Natural killer cell (primary cell): ENCODE measurements at places on chromosomes 5 and 9. TPM values are rescaled to one million over a fixed set of nuclear protein-coding genes. Genes with fewer than 3 reads are reported as not detected.

Gene FREM1
- total RNA-seq: 0.05 TPM

Gene TLR4
- total RNA-seq: 2.2 TPM

DNA sequence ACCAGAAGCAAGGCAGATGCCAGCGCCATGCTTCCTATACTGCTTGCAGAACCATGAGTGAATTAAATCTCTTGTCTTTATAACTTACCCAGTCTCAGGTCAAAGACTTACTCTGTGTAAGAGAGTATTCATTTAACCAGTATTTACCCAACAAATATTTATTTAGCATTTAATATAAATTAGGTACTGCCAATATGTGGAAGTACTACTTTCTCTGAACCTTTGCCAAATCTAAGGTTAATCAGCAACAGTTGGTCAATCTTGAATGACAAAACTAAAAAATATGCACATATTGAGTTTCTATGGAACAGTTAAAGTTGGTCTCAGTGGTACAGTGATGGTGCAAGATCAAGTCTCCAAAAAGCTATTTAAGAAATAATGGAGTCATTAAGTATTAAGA, 155.9 kb upstream of the CCNG1 start:
- no peak overlapping the region for H3K4me3 ChIP-seq
- no peaks in the 10 kb centered on the region for H3K27me3 ChIP-seq
- no peaks in the 10 kb centered on the region for H3K36me3 ChIP-seq
- H3K4me1 ChIP-seq: no peaks in the 10 kb centered on the region

- H3K27ac ChIP-seq: no peak overlapping the region
- H3K36me3 ChIP-seq: no peaks in the 10 kb centered on the region
- H3K4me1 ChIP-seq: no peaks in the 10 kb centered on the region
- no peak for DNase-seq
- H3K27me3 ChIP-seq: peaks cover 4% of the 10 kb centered on the region
Observed at GRCh38 chr5:102716017-102716416, 39.1 kb upstream of the PAM start.

GRCh38 chr9:98359569-98359968, 104.1 kb upstream of the TBC1D2 start:
- no peaks in the 10 kb centered on the region for H3K27me3 ChIP-seq
- H3K4me1 ChIP-seq: no peaks in the 10 kb centered on the region
- H3K4me3 ChIP-seq: no peak overlapping the region
- H3K36me3 ChIP-seq: no peaks in the 10 kb centered on the region
- H3K27ac ChIP-seq: no peak overlapping the region
- no peak for DNase-seq

DNA sequence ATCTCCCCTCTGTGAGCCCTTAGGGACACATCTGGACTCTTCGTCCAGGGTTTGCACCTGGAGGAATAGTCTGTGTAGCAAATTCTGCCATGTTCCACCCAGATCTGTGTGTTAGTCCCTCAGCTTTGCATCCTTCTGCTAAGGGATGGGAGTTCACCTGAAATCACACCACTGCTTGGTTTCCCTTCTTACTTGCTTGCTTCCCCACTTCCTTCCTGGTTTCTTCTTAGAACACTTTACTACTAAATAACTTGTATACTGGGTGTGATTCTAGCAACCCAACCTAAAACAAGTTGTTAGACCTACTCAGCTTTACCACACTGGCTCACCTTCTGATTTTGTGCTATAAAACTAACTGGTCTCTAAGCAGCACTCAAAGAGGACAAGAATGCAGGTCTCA, 202.6 kb upstream of the MAP3K1 start:
- H3K27me3 ChIP-seq: no peaks in the 10 kb centered on the region
- H3K4me1 ChIP-seq: peaks cover 31% of the 10 kb centered on the region
- H3K27ac ChIP-seq: peak overlapping the region; percentile 3
- no peak for DNase-seq
- no peak overlapping the region for H3K4me3 ChIP-seq
- no peaks in the 10 kb centered on the region for H3K36me3 ChIP-seq

DNA sequence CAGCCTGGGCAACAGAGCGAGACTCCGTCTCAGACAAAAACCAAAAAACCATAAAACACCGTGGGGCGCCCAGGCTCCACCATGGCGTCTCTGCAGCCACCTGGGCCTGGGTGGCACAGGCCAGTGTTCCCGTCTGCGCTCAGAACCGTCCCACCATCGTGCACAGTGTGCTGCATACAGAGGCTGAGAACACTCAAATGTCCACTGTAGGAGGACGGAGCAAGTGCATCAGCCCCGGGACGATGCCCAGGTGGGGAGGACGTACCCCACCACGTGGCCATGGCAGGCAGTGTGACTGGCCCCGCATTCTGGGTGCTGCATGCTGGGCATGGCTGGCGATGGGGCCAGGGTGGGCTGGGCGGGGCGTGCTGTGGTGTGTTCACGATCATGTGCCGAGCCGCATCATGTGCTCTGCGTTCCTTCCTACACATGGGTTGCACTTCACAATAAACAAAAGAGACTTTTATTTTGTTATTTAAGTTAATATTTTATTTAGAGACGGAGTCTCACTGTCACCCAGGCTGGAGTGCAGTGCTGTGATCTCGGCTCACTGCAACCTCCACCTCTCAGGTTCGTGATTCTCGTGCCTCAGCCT, 37.8 kb downstream of the EXD3 start:
- H3K4me3 ChIP-seq: no peak overlapping the region
- H3K36me3 ChIP-seq: no peaks in the 10 kb centered on the region
- H3K27ac ChIP-seq: no peak overlapping the region
- DNase-seq: no peak
- H3K27me3 ChIP-seq: no peaks in the 10 kb centered on the region

DNA sequence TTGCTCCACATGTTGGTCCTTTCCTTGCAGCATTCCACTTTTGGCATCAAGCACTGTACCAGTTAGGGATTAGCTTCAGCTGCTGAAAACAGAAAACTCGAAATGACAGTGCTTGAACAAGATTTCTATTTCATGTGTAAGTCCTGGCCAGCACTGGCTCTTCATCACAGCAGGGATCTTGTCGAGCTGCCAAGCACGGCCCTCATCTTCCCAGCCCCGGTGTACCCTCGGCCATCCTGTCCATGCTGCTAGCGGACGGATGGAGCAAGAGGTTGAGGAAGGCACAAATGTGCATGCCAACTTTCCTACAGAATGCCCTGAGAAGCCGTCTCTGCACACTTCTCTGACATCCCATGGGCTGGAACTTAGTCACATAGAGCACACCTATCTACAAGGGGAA, 130.6 kb downstream of the TENT4A start:
- H3K4me1 ChIP-seq: no peaks in the 10 kb centered on the region
- H3K27ac ChIP-seq: no peak overlapping the region
- DNase-seq: no peak
- no peaks in the 10 kb centered on the region for H3K36me3 ChIP-seq
- no peaks in the 10 kb centered on the region for H3K27me3 ChIP-seq

DNA sequence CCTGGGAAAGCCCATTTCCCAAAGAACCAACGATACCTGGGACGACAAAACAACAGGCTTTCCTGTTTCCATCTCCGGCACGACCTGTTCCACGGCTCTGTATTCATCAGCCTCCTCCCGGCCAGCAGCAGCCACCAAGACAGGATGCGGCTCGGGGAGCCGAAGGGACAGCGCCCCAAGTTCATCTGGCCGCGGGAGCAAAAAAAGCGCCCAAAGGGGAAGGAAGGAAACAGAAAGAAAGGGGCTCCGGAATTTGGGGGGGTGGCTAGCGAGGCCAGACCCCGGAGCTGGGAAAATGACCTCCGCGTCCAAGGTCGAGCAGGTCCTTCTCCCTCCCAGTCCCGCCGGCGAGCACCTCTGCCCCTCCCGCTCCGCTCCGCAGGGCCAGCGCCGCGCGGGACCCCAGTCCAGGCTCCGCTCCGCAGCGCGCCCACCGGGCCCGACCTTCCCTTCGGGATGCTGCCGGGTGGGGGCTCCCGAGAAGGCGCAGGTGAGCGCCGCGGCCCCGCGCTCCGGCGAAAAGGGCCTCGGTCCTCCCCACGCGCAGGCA, 608 bp downstream of the ELOVL7 start:
- no peak overlapping the region for H3K4me3 ChIP-seq
- H3K27me3 ChIP-seq: peaks cover 9% of the 10 kb centered on the region
- peaks cover 6% of the 10 kb centered on the region for H3K4me1 ChIP-seq
- no peak overlapping the region for H3K27ac ChIP-seq
